ENCODE measurements at places on chromosomes 7 and 10.

DNA sequence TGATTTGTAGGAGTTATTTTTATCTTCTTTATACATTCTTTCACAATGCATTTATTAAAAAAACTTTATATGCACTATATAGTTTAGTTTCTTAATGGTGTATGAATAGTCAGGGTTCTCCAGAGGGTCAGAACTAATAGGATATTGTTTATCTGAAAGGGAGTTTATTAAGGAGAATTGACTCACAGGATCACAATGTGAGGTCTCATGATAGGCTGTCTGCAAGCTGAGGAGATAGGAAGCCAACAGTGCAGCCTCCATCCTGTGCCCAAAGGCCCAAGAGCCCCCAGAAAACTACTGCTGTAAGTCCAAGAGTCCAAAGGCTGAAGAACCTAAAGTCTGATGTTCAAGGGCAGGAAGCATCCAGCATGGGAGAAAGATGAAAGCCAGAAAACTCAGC is 192.8 kb upstream of the AHR start:
- DNase-seq, result no peak

GRCh38 chr10:28393956-28394568 is 91.2 kb upstream of the MPP7 start:
- DNase-seq, result peak; percentile 88

- DNase-seq, result no peak
Observed at GRCh38 chr10:65952086-65952485, 973.8 kb upstream of the LRRTM3 start.

DNA sequence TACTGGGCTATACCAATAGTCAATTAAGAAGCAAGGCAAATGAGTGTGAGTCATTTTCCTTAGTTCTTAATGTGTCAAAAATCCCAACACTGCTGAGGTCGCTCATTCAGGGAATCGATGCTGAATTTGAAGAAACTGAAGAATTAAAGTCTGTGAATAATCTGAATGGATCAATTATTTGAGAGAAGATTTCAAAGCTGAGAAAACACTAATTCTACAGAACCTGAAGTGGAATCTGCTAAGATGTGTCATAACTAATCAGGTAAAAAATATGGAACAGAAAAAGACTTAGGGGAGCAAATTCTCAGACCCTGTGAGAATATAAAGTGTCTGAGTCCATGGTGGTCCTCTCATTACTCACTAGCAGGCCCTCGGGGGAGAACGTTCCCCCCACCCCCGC is 125.6 kb downstream of the DIP2C start:
- DNase-seq, result no peak

GRCh38 chr7:105996860-105997737 is 34.0 kb downstream of the CDHR3 start:
- no peak for DNase-seq

DNA sequence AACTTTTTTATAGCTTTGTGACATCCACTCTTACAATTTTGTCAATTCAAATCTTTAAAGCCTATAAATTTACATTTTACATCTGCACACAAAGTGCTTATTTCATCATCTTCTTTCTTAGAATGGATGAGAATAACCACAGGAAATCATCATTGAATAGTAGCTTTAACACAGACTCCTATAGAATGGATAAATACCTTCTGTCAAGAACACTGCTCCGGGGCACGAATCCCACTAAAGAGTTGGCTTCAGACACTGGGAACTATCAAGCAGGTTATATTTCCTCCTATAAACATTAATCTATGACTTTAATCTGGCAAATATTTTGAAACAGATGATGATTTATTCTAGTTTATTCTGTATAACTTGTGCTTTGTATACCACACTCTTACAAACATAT is 269.7 kb upstream of the TPK1 start:
- no peak for DNase-seq

Data from SW 1271 (cell line).